Kidney capillary endothelial cell (primary cell): ENCODE measurements at places on chromosomes 3 and 15.

- DNase-seq = no peak
Observed at GRCh38 chr3:180571831-180572598, 29.9 kb upstream of the TTC14 start.

DNA sequence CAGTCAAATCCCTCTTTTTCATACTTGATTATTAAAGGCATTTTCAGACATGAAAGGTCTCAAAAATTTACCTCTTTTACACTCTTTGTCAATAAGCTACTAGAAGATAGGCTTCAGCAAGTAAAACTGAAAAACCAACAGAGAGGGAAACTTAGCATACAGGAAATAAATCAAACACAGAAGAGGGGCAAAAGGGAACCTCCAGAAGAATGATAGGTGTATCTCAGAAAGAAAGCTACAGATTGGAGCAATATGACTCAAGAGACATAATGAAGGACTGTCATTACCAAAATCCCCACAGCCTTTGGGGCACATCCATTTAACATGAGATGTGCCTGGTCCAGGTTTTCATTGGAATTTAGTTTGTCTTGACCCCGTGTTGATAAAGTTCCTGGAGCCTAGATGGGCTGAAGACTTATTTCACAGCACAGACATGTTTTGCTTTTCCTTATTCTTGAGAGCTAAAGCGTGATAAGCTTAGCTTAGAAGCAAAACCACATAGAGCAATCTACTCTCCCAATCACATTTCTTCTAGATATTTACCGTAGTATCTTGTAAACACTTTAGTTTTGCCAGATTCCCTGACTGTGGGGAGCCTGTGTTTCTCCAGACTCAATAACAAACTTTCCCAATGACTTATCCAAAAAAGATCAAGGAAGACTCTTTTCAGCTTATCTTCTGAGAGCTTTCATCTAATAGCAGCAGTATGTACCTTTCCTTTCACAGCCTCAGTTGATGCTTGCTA lies 11.7 kb downstream of the LRRFIP2 start:
- DNase-seq = no peak

DNA sequence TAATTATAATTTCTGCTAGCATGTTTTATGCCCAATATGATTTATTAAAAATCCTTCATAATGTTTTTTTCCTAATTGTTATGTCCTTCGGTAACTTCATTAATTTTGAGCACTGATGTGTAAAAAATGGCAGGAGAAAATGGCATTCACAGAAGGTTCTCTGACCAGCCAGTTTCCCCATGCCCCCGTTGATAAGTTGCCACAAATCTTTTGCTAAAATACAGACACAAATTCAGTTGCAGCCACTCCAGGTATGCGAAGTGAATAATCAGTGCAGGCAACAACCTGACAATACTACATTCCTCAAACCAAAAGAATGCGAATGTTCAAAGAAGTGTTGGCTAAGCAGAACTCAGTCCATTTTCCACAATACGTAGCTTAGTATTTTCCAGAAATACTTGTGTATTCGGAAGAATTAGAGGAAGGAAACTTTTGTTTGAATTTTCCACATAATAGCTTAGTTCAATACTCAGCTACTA lies 32.7 kb downstream of the CHL1 start:
- no peak for DNase-seq

DNA sequence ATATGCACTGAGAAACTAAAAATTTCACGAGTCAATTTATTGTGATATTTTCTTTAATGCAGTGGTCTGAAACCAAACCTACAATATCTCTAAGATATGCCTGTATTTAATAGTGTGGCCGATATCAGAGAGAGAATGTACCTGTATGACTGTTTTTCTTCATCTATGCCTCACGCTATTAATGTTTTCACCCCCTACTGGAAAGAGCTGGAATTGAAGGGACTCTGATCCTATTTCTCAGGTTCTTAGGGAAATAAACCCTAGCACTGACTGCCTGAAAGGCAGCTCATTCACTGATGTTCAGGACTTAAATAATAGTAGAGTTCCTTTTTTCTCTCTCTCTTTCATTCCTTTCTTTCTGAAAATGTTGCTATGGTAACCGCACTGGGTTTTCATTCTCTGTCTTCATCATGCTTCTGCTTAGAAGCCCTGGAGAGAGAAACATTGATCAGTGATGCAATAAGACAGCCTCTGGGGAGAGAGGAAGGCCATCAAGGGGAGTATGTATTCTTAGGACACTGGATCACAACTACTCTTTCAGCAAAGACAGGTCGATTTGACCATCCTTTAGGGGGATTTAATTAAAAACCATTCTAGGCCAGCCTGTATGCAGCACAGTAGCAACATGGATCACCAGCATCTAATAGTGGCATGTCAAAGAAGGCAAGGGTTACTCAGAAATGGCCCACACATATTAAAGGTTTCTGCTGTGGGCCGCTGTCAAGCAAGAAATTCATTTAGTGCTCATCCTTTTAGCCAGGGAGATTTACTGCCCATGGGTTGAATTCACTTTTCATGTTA lies 1135.7 kb downstream of the IGSF11 start:
- DNase-seq = no peak
